MCF 10A (cell line): ENCODE measurements at places on chromosomes 3 and 15. TPM values are rescaled to one million over a fixed set of nuclear protein-coding genes. Genes with fewer than 3 reads are reported as not detected.
A peak's percentile ranks its signal among the peaks of the same experiment; 100 is the strongest.

BRPF1 gene
- total RNA-seq: 19.9 and 21.4 TPM in 2 replicates

CCDC54 gene
- total RNA-seq: not detected in 2 replicates

ALS2CL gene
- total RNA-seq: 93.6 and 95.5 TPM in 2 replicates

SCG5 gene
- 4.0 and 7.4 TPM in 2 replicates for total RNA-seq

SERPINI2 gene
- not detected in 2 replicates for total RNA-seq

GRCh38 chr3:5251196-5251583 is 63.7 kb downstream of the EDEM1 start:
- DNase-seq: no peak
- no peaks in the 10 kb centered on the region for H3K27me3 ChIP-seq
- H3K36me3 ChIP-seq: no peaks in the 10 kb centered on the region
- H3K4me3 ChIP-seq: peak overlapping the region; percentile 75
- peaks cover 4% of the 10 kb centered on the region for H3K4me1 ChIP-seq
- H3K27ac ChIP-seq: peak overlapping the region; percentile 63

DNA sequence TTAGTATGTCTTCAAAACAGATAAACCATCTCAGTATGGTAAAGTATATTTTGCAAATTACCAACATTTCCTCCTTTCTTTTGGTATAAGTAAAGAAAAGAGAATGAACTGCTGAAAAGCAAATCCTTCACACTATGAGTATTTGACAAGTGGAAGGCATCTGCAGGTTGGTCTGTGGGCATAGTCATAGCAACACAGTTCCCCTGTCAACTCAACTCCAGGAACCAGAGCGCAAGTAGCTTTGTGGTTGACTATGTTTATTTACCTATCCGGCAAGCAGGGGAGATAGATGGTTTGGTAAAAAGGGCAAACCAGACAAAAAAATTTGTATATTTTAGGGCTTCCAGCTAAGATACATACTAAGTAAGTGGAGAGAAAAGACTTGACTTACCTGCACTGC is 88.3 kb upstream of the PPIB start:
- H3K27ac ChIP-seq: no peak overlapping the region
- H3K27me3 ChIP-seq: no peaks in the 10 kb centered on the region
- no peak for DNase-seq
- H3K4me1 ChIP-seq: peaks cover 28% of the 10 kb centered on the region
- H3K36me3 ChIP-seq: peaks cover 25% of the 10 kb centered on the region
- no peak overlapping the region for H3K4me3 ChIP-seq

GRCh38 chr3:12744326-12744725 is 14.7 kb downstream of the TMEM40 start:
- no peaks in the 10 kb centered on the region for H3K4me1 ChIP-seq
- H3K27me3 ChIP-seq: no peaks in the 10 kb centered on the region
- no peak for DNase-seq

DNA sequence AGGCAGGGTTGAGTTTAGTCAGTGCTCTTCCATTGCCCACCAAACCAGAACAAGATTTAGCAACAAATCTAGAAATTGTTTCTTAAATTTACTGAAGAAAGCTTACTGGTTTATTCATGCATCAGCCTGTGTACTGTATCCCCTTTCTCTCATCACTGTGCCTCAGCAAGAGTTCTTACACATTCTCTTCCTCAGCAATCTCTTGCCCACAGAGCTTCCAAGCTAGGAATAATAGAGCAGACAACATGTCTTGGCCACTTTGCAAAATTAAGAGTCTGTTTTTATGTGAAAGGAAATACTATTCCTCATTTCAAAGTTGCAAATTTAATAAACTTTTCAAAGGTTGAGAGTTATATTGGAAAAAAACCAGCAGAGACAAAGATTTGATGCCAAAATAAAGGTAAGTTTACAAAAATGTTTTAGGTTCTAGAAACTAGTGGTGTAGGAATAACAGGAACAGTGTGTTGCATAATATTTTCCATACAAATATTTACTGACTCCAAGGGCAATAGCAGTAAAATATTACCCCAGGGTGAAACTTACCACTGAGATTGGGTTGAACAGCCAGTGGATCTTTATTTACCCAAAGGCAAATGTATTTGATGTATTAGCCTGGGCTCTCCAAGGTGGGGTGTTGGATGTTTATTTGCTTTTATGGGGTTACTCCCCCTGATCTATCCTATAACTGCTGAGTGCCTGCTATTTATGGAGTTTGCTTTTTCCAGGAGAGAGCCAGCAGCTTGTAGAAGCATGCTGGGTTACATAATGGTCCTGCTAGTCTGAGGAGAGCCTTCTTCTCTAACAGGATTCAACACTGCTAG is 276.7 kb downstream of the ADAMTSL3 start:
- DNase-seq: peak; percentile 3
- no peak overlapping the region for H3K4me3 ChIP-seq
- no peaks in the 10 kb centered on the region for H3K27me3 ChIP-seq
- peaks cover 7% of the 10 kb centered on the region for H3K4me1 ChIP-seq
